T-helper 9 cell (primary cell): ENCODE measurements at places on chromosomes 7 and 10.

DNA sequence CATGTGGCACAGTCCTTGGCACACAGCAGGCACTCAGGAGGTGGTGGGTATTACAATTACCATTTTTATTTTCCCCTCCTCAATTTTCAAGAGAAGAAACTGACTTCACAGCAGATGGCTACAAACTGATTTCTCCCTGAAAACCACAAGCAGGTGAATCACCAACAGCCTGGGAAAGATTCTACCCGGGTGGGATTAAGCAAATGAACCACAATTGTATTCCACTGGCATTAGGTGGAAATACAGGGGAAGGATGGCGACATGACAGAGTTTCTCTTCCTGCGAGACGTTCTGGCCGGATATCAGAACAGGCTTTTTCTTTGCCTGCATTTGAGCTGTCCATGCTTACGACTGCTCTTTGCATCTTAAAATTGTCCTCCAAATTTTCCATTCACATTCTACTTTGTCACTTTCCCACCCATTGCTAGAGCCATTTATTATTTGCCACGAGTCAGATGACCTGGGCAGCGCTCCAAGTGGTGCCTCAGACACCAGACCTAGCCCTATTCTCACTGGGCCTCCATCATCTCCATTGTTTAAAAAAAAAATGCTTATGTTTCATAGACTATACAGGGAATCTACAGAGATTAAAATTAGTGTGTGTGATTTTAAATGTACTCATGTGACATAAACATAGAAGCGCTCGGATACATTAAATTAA lies 4.6 kb downstream of the DENND11 start:
- DNase-seq: no peak

DNA sequence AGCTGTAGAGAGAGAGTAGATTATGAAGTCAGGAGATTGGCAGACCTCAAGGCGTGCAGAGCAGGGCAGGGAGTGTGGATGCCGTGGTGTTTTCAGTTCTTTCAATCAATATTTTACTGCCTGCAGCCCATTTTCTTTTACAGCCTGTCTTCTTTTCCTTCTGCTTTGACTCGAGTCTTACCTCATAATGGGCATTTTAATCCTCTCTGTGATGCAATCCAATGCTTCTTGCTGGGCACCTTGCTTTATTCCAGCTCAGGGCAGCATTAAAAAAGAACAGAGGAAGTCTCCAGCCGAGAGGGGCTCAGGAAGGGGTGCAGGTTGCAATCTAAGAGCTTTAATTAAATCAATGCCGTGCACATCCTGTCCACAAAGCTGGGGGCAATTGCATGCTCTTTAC lies 839.0 kb downstream of the LRMDA start:
- no peak for DNase-seq

DNA sequence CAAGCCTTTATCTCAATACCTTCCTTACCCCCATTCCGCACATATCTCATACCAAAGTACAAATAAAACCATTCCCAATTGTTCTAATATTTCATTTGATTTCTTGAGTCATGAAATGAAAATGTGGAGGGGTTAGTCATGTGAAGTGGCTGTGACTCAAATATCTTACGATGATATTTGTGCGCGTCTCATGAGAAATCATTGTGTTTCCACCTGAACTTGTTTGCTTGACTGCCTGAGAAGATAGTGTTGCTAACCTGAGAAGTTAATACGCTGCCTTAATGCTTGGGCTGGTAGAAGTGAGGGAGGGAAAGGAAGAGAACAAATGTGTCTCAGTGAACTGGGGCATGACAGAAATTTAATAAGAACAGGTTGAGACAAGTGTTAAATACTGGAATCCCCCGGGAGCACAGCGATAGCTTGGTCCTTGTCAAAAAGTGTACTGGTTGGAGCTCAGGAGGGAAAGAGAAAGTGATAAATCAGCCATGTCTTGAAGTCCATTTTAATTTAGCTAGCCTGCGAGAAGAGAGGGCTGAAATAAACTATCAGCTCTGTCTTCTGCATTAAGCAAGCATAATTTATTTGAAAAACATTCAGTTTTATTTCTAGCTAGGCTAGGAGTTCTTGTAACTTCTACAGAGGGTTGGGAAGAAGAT lies 7.2 kb upstream of the EPHA1 start:
- DNase-seq: no peak

DNA sequence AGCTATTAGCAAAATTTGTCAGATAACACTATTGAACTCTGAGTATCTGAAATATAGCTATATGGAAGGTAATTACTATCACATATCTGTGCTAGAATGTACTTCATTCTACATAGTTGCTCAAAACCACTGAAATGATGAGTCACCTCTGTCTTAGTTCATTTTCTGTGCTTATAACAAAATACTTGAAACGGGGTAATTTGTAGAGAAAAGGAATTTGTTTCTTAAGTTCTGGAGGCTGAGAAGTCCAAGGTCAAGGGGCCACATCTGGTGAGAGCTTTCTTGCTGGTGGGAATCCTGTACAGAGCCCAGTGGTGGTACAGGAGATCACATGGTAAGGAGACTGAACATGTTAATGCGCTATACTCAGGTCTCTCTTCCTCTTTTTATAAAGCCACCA lies 41.9 kb upstream of the TNKS2 start:
- DNase-seq: no peak
